ENCODE measurements at places on chromosomes 11 and 22.

GRCh38 chr11:121479698-121480238 lies 27.0 kb upstream of the SORL1-AS1 start:
- DNase-seq, result no peak

DNA sequence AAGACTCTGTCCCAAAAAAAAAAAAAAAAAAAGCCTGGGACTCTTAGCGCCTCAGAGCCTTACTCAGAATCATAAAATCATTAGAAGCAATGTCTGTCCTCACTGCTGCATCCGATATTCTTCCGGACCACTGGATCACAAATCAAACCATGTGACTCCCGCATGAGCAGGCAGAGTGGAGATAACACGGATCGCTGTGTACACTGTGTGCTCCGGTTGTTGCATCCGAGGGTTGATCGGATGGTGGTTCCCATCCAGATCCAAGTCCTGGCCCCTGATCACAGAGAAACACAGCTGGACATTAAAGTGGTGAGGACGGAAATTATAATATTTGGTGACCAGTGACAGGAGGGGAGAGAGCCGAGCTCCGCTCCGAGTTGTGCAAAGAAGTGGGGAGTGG lies 9.7 kb upstream of the TXNRD2 start:
- no peak for DNase-seq

DNA sequence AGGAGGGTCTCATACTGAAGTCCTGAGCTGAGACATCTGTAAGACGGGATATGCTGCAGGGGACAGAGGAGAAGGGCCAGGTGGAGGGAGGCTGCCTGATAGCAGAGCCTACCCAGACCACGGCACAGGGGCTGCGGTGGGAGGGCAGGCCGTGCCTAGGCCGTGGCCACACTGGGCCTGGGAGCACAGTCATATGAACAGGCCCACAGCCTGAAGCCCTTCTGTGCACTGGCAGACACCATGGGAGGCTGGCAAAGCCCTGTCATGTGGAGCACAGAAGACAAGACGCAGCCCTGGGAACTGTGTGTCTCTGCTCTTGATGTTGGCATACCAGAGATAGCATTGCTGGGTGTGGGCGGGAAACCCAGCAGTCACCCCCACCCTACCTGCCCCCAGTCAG lies 3.3 kb downstream of the SPATA19 start:
- no peak for DNase-seq

GRCh38 chr11:46047520-46047919 lies 73.7 kb downstream of the PHF21A start:
- DNase-seq, result no peak

DNA sequence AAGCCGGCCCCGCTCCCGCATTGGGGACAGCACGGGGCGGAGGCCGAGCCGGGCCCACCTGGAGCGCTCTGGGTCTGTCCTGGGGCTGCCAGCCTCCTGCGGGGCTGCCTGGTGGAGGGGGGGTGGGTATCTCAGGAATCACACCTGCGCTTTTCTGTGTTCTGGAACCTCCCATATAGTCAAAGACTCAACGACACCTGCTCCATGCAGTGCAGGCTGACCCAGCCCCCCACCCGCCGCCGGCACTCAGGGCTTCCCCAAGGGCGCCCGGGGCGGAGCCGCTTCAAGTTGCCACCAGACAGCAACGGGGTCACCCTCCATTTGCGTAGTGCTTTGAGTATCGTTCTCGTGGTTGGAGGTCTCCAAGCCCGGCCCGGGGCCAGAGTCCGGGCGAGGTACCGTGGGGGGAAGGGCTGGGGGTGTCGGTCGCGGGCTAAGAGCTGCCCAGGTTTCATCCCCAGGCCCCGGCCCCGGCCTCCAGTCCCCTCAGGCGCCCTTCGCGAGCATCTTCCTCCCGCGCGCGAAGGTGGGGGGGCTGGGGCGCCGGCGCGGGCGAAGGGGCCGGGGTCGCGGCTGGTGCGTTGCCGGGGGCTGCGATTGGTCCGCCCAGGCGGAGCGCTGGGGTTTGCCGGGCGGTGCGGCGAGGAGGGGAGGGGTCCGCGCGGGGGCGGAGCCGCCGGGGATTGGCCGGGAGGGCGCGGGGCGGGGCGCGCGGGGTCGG lies 6.6 kb downstream of the TSPAN4 start:
- DNase-seq, result no peak
